ENCODE measurements at places on chromosomes 7 and 10.

DNA sequence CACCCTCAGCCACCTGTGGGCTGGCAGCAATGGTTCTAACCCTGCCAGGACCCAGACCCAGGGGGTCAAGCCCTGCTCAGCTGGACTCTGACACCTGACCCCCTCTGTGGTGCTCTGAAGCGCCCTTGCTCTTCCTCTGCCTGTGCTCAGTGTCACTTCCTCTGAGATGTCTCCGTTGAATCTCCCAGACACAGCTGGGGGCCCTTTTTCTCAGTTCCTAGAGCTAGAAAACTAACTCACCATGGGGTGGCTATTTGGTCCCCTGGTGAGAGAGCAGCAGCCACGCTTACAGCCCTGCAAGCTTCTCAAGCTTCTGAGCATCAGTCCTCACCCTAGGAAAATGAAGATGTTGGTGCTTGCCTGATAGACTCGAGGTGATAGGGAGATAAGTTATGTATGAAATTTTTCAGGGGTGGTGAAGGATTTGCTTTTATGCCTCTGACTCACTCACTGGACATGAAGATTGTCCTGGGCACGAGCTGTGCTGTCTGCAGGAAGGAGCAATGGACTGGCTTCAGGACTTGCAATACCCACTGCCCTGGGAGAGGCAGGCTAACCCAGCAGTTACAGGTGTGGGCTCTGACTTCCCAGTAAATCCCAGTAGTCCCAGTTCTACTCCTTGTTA is 29.6 kb downstream of the COL13A1 start:
- no peak for DNase-seq

DNA sequence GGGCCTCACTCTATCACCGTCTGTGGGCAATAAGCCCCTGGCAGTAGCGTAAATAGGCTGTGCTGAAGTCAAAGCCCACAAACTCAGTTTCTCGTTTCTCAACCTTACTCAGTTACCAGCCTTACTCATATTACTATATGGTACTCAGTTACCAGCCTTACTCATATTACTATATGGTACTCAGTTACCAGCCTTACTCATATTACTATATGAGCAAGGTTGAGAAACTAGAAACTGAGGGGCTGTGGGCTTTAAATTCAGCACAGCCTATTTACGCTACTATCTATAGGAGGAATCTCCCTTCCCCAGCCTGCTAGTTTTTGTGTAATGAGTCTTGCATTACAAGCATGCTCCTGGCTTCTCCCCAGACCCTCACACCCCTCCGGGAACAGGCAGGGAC is 35.4 kb downstream of the CCDC3 start:
- no peak for DNase-seq

- no peak for DNase-seq
Measured at GRCh38 chr10:124306922-124307371, 111.8 kb downstream of the OAT start.

DNA sequence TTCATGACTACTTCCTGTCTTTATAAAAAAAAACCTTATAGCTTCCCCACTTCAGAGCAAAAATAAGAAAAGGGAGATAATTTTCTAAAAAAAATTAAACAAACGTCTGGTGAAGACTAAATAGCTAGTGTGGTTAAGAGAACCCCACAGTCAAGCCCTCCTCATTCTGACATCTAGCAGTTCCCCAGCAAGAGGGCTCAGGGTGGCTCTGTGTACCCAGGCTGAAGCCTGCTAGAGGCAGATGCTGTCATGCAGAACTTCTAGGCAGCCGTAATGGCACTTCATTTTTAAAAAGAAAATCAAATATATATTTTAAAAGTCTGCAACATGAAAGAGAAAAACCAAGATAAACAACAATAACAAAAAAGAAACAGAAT is 223.1 kb upstream of the KLF14 start:
- DNase-seq: peak; percentile 48

DNA sequence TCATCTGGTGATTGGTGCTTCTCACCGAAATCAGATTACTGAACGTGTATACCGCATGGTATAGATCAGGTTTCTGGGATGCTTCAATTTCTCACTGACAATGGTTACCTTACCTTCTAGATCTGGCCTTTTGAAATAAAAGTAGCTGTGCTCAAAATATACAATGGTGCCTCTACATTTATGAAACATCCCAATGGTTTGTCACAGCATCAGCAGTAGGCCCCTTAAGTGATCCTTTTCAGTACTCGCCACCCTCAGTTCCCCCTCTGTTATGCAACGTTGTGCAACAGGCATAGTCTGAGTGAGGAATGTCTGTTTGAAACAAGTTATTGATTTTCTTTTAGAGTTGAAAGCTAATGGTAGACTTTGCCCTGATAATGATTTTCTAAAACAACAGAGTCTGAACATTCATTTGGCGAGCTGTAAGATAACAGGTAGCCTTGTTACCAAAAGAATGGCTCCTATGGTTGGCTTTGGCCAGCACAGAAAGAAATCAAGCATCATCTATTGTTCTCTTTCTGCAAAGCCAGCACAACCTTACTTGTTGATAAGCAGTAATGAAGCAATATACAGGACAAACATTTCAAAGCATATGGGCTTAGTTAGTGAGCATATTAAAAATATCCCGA is 693.9 kb downstream of the PARD3 start:
- DNase-seq: no peak

- no peak for DNase-seq
Measured at GRCh38 chr10:64594072-64594471, 1072.9 kb downstream of the REEP3 start.

DNA sequence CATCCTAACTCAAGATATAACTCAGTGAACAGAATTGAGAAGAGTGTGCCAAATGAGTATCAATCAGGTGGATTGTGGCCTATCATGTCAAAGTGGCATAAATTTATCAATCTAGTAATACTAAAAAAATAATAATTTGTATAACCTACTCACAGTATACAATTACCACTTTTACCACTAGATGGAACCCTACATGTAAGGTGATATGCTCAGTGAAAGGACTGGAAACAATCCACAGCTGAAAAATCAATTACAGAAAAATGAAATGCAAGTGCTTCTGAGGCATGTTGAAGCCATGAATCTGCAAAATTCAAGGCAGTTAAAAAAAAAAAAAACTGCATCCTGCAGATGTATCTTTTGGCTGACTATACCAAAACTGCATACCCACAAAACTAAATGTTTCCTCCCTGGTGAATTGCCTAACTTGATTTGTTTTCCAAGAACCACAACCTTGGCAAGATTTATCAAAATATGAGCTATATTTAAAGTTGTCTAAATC is 13.9 kb downstream of the ARHGAP19 start:
- DNase-seq: peak; percentile 52

DNA sequence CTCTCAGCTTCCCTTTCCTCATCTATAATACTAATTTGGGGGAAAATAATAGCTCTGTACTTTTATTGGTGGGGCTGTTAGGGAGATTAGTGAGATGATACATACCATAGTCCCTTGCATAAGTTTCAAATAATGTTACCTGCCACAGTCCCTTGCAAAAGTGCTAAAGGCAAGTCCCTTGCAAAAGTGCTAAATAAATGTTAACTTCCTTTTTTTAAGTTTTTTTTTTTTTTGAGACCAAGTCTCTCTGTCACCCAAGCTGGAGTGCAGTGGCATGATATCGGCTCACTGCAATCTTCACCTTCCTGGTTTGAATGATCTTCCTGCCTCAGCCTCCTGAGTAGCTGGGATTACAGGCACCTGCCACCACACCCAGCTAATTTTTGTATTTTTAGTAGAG is 43.4 kb upstream of the SRGN start:
- DNase-seq: no peak

DNA sequence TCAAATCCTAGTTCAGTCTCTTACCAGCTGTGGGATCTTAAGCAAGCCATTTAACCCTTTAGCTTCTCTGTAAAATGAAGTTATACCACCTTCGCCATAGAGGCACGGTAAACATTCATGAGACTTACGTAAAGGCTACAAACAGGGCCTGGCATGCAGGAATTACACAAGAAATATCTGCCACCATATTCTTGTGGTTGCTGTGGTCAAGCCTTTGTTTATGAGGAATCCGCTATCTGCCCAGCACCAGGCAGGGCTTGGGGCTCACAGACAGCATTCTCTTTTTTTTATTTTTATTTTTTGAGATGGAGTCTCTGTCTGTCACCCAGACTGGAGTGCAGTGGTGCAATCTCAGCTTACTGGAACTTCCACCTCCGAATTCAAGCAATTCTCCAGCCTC is 9.9 kb downstream of the AIFM2 start:
- no peak for DNase-seq

GRCh38 chr10:60524541-60524940 is 134.9 kb upstream of the ANK3 start:
- DNase-seq: no peak

- no peak for DNase-seq
Measured at GRCh38 chr10:71193516-71193915, 18.9 kb upstream of the UNC5B start.

DNA sequence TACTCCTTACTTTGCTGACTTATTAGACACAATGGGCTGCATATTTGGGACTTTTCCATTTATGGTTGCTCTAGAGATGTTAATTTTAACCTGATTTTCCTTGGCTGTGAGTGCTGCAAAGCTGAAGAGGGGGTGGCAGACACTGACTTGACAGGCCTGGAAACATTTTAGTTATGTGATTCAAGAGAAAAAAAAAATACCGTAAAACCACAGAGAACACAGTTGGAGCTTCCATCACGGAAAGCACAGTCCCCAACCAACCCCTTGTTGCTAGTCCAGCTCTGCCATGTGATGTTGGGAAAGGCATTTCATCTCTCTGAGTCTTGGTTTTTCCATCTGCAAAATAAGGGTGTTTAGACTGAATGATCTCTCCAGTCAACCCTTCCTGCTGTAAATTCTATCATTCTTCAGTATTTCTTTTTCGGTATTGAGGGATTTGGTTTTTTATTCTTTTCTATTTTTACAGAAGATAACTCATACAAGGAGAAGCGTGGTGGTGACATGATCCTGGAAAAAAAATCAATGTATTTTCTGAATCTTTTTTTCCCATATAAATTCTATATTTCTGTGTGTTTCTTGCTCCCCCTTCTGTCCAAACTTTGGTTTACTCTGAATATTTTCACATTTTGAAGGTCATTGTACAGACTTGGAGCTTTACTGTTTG is 246.1 kb downstream of the REEP3 start:
- DNase-seq: no peak

DNA sequence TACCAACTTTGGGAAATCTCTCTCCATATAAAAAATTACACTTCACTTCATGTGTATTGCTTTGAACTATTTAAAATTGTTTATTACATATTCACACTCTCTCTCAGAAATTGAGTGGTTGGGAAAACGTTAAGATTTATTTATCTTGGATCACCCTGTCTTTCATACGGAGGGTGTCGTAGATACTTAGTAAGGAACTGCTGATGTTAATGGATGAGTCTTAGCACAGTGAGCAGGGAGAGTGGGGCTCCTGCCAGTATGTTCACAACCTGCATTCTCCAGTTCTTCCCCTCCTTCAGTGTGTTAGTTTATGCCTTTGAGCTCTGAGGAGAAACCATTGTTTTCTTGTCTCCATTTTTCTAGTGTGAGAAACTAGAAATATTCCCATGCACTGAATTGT is 67.1 kb downstream of the CDK14 start:
- DNase-seq: no peak

DNA sequence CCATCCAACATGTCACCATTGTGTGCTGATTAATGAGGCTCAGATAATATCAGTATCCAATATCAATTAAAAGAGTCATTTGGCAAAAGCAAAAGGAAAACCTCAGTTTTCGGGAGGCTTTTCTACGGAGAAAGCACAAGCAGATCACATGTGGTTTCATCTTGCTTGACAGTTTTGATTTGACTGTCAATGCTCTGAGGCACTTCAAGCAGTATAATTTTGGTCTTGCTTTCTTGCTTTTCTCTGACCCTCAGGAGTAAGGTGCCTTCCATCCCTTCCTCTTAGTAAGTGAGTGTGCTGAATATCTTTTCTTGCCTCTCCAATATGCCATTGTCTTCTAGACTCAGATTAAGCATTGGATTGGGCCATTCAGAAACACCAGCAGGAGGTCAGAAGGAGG is 115.5 kb upstream of the CALCR start:
- no peak for DNase-seq

GRCh38 chr10:4678023-4678950 is 147.7 kb upstream of the AKR1E2 start:
- no peak for DNase-seq

DNA sequence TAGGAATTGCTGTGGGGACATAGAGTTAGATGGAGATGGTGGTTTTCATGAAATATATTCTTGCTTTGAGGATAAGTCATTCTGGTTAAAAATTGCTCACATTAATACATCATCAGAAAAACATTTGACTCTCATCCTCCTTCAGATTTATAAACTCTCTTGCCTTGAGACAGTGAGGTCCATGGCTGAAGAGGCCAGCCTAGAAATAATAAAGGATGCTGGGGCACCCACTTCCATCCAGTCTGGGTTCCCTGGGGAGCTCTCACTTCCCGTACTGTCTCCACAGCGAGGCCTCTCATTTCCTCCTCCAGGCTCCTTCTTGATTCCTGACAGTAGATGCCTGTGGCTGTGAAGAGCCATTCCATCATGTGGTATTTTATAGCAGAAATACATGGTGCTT is 73.3 kb upstream of the PRKG1 start:
- no peak for DNase-seq

DNA sequence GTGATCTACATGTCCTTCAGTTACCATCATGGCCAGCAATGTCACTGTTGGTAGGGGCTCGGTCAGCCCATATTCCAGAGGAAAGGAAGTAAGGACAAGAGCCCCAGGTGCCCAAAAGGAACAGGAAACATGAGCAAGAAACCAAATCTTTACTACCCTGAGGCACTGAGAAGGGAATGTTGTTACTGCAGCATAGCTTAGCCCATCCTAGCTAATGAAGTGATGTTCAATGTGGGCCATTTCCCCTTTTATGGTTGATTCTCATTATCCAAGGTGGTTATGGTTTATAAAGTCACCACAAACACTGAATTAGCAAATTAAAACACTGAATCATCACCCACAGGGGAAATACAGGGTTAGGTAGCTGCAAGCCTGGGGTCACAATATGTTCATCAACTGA is 88.4 kb upstream of the C10orf90 start:
- DNase-seq: no peak

DNA sequence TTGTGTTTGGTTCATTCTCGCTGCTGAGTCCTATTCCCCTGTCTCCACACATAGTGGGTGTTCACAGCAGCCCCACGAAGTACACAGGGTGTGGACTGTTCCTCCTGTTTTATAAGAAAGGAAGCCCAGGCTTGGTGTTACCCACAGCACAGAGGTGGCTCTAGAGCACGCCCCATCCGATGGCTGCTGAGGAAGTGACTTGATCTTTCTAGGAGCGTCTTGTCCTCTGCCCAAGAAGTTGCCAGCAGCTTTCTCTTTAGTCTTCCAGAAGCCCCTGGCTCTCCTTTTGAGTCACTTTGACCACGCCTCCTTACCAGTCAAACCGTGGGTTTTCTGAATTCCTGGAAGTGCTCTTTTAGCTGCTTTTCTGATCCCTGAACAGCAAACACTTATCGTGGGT is 94.0 kb downstream of the GRK5 start:
- DNase-seq: no peak

GRCh38 chr10:51804866-51805265 is 105.5 kb upstream of the CSTF2T start:
- DNase-seq: no peak

- no peak for DNase-seq
Measured at GRCh38 chr10:5813091-5813340, 218 bp downstream of the GDI2 start.

GRCh38 chr10:113216102-113216501 is 266.1 kb downstream of the TCF7L2 start:
- no peak for DNase-seq
